ENCODE measurements at places on chromosomes 7 and 10.

DNA sequence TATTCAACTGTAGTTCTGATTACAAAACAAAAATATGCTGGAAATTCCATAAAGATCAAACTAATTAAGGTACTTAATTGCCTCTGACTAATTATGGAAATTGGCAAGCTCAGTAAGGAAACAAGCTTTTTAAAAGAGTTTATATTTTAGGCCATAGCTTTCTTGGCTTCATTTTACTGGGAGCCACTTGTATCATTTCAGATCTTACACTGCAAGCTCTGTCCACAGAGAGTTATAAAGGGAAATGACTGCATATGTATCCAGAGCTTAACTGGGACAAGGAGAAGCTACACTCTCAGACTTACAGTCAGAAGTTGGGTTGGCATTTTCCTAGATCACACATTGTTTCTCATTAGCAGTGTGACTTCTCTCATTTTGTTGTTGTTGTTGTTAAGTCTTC is 92.4 kb downstream of the LRRN3 start:
- no peak for DNase-seq

- peak; percentile 8 for DNase-seq
Observed at GRCh38 chr7:23020742-23021401, 6.9 kb upstream of the HYCC1 start.

DNA sequence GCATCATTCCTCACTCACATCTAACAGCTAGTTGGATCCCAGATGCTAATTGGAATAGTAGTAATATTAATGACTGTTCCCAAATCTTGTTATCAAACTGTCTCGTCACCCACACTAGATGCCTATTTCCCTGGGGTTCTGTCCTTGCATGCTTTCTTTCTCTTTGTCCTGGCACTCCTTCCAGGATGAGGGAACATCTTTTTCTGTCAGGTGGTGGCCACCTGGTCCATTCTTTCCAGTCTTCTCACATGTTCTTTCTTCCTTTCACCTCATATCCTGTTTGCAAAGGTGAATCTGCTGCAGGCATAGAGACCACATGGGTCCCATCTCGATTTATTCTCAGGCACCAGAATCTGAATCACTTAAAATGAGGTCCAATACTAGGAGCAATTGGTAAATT is 126.0 kb downstream of the CHN2 start:
- DNase-seq = no peak

DNA sequence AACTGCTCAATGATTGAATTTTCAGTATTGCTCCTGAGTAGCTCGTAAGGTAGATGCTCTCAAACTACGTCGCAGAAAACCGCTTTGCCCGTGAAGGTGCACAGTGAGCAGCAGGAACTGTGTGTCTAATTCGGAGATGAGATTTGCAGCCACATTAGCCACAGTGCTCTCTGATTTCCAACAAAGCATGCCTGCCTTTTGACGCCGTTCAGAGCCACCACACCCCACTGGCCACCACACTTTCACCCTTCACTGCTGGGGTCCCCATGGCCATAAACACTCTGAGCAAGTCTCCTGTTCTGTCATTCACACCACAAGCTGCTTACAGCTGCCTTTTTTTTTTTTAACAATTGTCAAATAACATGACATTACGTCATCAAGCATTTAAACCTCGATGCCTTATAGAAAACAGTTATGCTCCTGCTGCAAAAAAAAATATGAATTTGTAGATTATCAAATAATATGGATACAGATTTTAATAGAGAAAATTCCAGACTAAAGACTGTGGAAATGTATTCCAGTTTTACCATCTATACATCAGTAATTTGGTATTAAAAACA is 578.8 kb upstream of the PFKP start:
- DNase-seq = no peak

DNA sequence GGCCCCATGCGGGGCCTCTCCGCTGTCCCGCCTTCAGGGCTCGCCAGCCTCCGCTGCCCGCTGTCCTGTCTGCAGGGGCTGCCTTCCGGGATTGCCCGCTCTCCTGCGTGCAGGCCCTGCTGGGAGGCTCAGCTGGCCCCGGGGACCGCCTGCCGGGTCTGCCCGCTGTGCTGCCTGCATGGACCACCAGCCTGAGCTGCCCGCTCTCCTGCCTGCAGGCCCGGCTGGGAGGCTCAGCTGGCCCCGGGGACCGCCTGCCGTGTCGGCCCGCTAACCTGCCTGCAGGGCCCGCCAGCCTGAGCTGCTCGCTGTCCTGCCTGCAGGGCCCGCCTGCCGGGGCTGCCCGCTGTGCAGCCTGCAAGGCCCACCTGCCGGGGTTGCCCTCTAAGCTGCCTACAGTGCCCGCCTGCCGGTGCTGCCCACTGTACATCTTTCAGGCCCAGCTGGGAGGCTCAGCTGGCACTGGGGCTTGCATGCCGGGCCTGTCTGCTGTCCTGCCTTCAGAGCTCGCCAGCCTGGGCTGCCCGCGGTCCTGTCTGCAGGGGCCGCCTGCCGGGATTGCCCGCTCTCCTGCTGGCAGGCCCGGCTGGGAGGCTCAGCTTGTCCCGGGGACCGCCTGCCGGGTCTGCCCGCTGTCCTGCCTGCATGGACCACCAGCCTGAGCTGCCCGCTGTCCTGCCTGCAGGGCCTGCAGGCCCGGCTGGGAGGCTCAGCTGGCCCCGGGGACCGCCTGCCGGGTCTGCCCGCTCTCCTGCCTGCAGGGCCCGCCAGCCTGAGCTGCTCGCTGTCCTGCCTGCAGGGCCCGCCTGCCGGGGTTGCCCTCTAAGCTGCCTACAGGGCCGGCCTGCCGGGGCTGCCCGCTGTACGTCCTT is 165.1 kb downstream of the GLRX3 start:
- peak; percentile 38 for DNase-seq

GRCh38 chr10:69317175-69317604 is 38.9 kb downstream of the HK1 start:
- DNase-seq = no peak

GRCh38 chr10:21317902-21318301 is 207.6 kb downstream of the SKIDA1 start:
- no peak for DNase-seq

DNA sequence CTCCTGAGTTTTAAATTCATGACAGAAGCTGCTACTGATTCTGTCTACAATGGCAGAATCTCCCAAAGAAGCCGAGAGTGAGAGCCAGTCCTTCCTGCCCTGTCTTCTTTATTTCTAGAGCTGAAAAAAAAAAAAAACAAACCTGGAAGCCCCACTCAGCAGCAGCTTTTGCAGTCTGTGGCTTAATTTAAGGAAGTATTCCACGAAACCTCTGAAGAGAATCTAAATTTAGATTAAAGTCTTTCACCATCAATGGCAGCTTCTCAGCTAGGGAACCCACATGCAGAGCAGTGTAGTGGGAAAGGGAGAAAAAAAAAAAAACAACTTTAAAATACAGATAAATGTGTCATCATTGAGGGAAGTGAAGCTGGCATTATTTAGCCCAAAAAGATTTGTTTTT is 23.4 kb downstream of the SMURF1 start:
- no peak for DNase-seq

DNA sequence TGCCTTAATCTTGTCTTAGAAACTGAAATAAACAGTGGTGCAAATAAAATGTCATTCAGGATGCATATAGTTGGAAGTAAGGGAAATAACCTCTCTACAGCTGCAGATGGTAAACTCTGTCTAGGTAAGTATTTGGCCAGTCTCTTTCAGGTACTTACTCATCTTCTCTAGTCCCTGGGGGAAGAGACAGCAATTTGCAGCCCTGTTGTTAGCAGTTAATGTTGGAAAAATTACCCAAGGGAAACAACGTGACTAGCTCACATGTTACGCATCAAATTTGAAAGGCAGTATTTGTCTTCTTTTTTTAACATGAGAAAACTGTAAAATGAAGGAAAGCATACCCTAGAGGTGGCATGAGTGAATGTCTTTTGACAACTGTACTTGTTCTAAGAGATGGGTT is 3.2 kb upstream of the HUS1 start:
- no peak for DNase-seq

- DNase-seq = no peak
Observed at GRCh38 chr7:114649689-114650088, 235.1 kb downstream of the FOXP2 start.

GRCh38 chr10:69516316-69516715 is 56.9 kb downstream of the NEUROG3 start:
- DNase-seq = no peak

- no peak for DNase-seq
Observed at GRCh38 chr7:102303669-102304422, 17.2 kb downstream of the SH2B2 start.

GRCh38 chr7:109996927-109997326 is 1094.0 kb upstream of the LRRN3 start:
- no peak for DNase-seq

DNA sequence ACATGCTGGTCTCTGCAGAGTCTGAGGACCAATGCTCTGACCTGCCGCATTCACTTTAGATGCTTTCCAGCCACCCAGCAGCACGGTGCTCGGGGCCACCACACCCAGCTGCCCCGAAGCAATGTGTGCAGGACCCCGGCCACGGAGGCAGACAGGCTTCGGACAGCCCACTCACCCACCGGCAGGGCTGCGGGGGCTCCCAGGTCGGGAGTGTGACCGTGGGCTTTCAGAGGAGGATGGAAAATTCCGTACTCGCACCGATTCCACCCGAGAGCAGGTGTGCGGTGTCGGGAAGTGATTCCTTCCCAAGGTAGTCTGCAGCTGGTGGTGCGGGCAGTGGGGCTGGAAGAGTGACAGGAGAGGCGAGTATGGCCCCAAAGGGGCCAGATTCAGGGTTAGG is 190.9 kb downstream of the DNAJB6 start:
- DNase-seq = no peak

DNA sequence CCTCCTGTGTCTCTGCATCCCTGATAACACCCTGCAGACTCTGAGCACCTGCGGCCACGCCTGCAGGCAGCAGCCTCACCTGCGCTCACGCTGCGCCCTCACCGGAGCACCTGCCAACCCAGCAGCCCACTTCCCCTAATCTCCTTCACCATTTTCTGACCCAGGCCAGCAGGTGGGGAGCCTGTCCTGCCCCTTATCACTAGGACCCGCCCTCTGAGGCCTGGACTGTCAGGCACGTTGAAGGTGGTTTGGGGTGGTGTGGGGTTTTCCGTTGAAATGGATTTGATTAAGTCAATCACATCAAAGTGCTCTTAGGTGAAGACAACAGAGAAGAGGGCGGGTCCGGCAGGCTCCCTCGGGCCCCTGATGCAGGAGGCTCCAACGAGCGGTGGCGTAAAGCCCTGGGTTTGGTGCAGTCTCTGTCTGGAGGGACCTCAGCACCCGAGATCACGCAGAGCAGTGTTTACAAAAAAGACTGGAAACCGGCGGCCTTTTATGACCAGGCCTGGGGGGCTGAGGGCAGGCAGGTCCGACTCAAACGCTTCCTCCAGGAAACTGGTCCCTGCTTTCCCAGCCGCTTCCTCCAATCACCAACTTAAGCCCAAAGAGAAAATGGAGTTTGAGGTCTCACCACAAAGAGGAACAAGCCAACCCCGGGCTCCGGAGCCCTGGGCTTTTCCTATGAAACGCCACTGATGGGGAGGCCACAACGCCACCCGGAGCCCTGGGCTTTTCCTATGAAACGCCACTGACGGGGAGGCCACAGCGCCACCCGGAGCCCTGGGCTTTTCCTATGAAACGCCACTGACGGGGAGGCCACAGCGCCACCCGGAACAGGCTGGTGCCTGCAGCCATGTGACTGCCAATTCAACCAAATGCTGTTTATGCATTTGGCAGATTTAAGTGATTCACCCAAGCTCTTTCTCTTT is 45.5 kb downstream of the DPYSL4 start:
- no peak for DNase-seq

DNA sequence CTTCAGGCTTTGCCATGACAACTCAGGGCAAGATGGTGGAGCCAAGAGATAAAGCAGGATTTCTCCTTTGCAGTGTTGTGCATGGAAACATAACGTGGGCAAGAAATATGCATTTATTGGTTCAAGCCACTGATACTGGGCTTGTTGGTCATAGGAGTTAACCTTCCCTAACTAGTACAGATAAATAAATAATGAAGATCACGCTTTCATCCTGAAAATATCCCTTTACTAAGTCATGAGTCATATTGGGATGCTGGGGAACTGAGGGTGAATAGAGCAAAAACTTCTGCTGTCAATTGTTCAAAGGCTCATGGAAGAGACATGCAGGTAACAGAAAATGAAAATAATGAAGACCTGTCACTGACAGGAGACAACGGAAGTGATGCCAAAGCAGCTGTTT is 55.5 kb downstream of the TES start:
- no peak for DNase-seq

DNA sequence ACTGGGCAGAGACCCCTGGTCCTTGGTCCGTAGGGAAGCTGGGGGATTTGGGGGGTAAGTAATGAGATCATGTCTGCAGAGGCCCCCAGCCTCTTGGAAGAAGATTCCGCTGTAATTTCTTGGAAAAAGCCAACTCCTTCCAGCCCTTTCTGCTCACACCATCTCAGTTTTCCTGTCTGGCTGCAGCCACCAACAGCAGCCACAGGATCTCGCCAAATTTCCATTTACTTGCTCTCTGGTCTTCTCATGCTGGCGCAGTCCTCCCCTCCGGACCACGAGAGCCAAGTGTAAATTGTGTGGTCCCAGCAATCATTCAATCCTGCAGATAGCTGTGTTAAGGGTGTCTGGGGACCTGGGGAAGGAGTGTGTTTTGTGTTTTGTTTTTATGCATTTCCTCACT is 49.6 kb downstream of the ASB13 start:
- DNase-seq = no peak

DNA sequence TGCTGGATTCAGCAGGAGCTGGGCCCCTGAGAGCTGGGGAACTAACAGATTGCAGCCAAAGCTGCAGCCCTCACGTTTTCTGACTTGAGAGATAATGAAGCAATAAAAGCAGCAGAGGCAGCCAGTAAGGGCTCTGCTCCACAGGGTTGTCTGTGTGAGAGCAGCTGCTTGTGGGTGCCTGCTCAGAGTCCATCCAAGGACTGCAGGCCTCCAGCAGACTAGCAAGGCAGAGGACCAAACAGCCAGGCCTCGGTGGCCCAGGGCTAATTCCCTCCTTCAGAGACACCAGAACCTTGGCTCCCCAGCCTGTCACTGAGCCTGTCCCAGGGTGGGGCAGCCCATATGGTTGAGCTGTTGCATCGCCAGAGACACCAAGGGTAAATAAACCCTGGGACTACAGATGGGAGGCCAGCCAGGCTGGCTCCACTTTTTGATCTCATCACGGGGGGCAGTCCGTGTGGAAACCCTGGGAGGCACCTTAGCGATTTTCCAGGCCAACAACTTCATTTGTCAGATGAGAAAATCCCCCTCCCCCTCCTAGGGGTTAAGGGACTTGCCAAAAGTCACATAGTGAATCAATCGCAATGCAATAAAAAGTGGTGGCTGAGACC is 229.2 kb downstream of the WDR11 start:
- no peak for DNase-seq

GRCh38 chr10:71770789-71771188 is 2.5 kb downstream of the VSIR start:
- no peak for DNase-seq

DNA sequence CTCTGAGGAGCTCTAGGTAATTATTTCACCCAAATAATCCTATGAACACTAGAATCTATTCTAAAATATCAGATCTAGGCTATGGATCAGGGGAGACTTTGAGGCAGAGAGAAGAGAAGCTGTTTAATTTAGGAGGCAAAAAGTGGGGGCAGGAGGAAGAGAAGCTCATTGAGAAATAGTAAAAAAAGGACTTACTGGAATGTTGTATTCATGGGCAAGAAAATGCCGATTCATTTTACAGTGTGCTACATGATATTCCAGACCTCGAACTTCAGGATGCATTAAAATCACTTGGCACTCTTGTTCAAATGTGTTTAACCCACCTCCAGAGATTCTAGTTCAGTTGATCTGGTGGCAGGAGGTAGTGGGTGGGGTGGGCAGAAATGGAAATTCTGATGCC is 109.5 kb upstream of the ITGB1 start:
- no peak for DNase-seq
